ENCODE measurements at places on chromosomes 4 and X.
A peak's percentile ranks its signal among the peaks of the same experiment; 100 is the strongest.

DNA sequence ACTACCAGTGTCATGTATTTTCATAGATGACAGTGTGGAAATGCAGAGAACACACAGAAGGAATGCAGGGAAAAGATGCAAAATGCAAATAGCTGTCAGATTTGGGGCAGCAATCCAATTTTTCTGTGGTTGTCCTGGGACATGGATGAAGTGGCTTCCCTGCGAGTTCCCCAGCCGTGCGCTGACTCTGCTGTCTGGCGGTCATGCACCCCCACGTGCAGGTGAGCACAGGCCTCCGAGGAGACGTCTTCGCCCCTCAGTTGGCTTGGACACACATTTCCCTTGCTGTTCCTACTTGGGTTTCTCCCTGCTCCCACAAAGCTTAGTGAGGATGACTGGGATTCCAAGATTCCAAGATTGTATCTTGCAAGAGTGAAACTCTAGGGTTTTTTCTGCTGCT, 24.4 kb downstream of the BLOC1S4 start:
- no peak for DNase-seq

- no peak for DNase-seq
Observed at GRCh38 chr4:22187203-22187820, 238.7 kb upstream of the KCNIP4 start.

DNA sequence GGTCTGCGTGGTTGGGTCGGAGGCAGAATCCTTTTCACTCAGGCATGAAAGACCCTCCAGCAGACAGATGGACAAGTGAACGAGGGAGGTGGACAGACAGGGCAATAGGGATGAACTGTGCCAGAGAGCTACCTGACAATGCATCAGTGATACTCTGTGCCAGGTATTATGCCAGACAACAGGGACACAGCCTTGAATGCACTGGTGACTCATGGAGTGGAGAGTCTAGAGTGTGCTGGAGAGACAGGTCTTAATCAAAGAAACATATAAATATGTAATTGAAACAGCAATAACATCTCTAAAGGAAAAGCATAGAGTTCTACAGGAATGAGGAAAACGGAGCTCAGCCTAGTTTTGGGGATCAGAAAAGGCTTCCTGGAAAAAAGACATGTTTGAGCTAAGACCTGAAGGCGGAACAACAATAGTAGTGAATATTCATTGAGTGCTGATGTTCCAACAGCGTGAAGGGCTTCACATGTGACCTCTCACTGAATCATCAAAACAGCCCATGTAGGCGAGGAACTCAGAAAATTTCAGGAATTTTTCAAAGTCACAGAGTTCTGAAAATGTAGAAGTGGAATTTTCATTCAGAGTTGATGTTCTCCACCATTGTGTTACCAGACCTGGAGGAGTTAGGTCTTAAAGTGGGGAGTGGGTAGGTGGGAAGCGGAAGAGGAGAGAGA, 20.0 kb upstream of the FGFBP2 start:
- no peak for DNase-seq

GRCh38 chrX:25285598-25285997, 269.8 kb upstream of the ARX start:
- DNase-seq, result no peak

- DNase-seq, result peak; percentile 21
Observed at GRCh38 chrX:22196149-22196548, 76.6 kb upstream of the CBLL2 start.

- no peak for DNase-seq
Observed at GRCh38 chr4:3291969-3292570, 751 bp upstream of the RGS12 start.

GRCh38 chr4:169345316-169345721, 74.6 kb upstream of the SH3RF1 start:
- no peak for DNase-seq

DNA sequence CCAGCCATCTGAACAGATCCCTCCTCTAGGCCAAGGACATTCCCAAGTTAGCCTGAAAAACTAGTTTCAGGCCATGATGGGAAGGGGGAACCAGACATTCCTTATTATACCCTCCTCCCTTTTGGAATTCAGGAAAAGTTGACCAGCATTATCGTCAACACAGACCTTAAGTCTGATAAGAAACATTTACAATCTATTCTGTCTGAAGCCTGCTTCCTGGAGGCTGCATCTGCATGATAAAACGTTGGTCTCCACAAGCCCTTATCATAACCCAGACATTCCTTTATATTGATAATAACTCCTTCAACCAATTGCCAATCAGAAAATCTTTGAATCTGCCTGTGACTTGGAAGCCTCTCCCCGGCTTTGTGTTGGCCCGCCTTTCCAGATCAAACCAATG, 44.3 kb downstream of the EFHC2 start:
- no peak for DNase-seq
